Left forelimb (tissue), 1 donor: ENCODE measurements at places on chromosomes 7 and 10.

GRCh38 chr7:88835147-88835728, 39.7 kb upstream of the TEX47 start:
- no peak for DNase-seq

GRCh38 chr10:47349516-47349915, 1.4 kb downstream of the RBP3 start:
- no peak for DNase-seq

- no peak for DNase-seq
Observed at GRCh38 chr7:87027900-87028299, 31.6 kb downstream of the ELAPOR2 start.

DNA sequence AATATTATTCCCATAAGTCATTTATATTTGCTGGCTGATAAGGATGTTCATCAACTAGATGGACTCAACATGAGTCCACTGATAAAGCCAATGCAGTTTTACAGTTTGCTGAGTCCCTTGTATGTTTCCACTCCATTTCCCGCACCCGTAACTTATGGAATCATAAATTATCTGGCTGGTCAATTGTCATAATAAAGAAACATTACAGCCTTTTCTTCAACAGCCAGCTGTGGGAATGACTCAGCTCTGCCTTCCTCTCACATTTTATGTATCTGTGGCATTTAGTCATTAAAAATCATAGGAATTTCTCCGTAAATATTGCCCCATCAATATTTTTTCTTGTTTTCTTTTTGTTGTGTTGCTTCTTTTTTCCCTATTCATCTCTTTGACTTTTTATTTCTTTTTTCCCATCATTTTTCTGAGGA, 22.3 kb upstream of the TMEM26 start:
- no peak for DNase-seq

GRCh38 chr7:36180121-36180520, 27.1 kb downstream of the EEPD1 start:
- no peak for DNase-seq

DNA sequence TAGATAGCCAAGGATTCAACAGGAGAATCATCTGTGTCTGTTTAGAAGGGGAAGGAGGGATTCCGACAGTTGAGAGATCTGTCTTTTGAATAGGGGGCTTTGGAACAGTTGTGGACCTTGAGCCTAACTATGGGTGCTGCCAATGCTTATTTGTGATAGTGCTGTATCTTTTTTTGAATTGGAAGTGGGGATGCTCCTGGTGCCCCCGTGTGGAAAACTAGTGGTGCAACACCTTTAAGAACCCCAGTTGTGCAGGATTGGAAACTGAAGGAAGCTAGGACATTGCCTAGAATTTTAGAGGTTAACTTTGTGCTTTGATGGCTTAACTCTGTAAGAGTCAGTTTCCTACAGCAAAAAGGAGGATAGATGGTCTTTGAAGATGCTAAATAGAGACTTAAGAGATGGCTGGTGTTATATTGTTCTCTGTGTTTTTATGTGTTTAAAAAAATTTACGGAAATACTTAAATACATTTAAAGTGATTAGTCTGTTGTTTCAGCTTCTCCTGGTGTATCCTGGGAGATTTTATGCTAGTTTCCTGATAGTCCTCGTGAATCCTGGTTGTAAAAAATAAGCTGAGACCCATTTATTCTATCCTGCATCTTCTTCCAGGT, 69.3 kb downstream of the AP3M1 start:
- no peak for DNase-seq

GRCh38 chr10:13382703-13383398, 34.8 kb upstream of the SEPHS1 start:
- DNase-seq, result no peak

DNA sequence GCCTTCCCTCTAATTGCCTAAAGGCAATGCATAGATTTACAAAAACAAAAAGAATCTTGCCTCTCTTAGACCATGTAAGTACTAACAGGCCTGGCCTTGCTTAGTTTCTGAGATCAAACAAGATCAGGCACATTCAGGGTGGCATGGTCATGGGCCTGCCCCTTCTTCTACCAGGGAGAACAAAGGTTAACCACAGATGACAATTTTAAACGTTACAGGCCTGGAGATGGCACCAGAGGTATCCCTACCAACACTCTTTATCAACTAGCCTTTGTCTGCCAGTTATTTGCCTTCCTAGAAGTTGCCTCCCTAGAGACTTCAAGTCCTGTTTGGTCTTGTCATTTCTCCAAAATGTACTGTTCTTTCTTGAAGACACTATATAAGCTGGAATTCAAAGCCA, 252.6 kb downstream of the DOCK4 start:
- DNase-seq, result no peak

DNA sequence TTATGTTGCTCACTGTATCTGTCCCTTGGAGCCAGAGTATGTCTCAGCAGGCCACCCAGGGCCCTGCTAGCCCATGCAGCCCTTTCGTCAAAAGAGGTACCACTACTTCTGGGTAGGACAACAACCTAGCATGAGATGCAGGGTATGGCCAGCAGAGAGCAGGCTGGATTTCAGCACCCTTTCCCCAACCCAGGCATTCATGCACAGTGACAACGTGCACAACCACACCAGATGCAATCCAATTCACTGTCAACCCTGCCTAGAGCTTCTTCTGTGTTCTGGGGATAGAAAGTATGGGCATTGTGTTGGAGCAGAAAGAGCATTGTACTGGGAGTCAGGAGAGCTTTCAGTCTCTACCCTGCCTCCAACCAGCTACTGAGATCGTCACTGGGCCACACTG, 37.9 kb downstream of the JAZF1 start:
- DNase-seq, result no peak

DNA sequence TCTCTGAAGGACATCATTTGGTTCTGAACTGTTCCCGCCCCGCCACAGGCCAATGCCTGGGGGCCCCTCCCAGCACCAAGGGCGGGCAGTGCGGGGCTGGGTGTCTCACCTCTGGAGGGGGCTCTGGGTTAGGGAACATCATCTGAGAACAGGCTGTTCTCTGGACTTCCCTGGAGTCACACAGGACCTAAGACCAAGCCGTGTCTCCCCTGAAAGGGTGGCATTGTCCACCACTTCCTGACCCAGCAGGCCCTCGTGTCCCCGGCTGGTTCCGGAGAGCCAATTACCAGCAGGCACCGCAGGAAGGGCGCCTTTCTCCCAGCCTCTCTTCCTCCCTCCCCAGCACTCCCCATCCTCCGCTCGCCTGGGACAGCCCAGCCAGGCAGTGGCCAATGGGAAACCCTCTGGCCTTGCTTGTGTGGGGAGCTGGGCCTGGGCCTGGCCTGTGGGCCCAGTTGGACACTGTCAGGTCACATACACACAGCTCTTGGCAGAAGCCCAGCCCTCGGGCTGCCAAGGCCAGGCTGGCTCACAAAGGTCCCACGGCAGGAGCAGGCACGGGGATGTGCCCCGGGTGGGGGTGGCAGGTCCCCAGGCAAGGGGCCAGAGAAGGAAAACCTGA, 119.5 kb downstream of the SPDYE5 start:
- no peak for DNase-seq
